Mesothelial cell of epicardium (in vitro differentiated cells): ENCODE measurements at places on chromosomes 12 and 14.

- H3K4me3 ChIP-seq = no peak overlapping the region
- H3K4me1 ChIP-seq = peaks cover 25% of the 10 kb centered on the region
- H3K36me3 ChIP-seq = no peaks in the 10 kb centered on the region
- no peak overlapping the region for H3K27ac ChIP-seq
Observed at GRCh38 chr12:75784591-75784990, 247.0 kb downstream of the PHLDA1 start.

DNA sequence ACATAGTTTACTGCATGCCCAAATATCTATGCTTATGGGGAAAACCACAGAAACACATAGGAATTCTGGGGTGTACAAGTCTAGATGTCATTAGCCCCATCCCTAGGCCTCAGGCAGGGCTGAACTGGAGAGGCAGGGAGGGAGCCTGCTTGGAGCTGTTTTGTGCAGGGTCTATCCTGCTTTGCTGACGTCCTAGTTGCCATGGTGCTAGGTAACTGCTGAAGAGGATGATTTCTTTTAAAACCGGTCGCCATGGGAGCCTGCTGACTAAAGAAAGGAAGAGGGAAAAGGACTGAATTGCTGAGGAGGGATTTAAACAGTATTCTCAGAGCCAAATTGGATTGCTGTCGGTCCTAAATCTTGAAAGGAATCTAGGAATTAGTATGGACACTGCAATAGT, 10.7 kb downstream of the GPR19 start:
- no peak for DNase-seq
- no peak overlapping the region for H3K27ac ChIP-seq
- H3K27me3 ChIP-seq = no peaks in the 10 kb centered on the region
- H3K36me3 ChIP-seq = no peaks in the 10 kb centered on the region
- peaks cover 7% of the 10 kb centered on the region for H3K4me1 ChIP-seq
- H3K4me3 ChIP-seq = no peak overlapping the region

DNA sequence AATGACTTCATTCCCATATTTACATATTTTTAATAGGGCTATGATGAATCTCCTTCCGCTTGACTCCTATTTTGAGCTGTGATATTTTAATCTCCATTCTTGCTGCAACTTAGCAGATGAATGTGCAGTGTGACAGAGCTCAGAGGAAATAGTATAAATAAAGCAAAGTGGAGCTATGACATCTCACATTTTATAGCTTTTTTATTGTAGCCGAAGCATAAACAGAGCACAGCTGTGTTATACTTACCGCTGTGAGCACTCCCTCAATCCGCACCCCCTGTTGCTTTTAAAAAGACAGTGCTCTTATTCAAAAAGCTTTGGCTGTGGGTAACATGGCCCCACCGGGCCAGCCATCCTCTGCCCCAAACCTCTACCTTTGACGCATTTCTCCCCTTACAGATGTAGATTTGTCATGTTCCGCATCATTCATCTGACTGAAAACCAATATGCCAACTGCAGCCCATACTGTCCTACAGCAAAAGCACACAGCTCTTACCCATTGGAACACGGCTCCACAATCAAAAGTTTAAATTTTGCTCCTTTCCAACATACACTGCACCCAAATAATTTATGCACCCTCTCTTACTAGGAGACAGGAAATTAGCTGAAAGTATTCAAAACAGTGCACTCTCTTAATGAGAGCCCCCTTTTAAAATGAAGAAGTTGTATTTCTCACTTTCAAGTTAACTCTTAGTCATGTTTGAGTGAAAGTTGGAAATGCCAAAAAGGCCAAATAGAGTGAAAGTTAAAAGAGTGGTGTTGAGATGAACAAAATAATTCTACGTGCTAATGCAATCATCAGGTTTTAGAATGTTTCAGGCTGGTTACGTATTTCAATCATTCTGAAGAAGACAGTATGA, 429.3 kb upstream of the SOX5 start:
- no peak overlapping the region for H3K27ac ChIP-seq
- peaks cover 3% of the 10 kb centered on the region for H3K36me3 ChIP-seq
- H3K27me3 ChIP-seq = no peaks in the 10 kb centered on the region
- H3K4me1 ChIP-seq = peaks cover 18% of the 10 kb centered on the region
- DNase-seq = no peak
- no peak overlapping the region for H3K4me3 ChIP-seq

- H3K27ac ChIP-seq = peak overlapping the region; percentile 11
- peaks cover 22% of the 10 kb centered on the region for H3K4me1 ChIP-seq
- no peaks in the 10 kb centered on the region for H3K36me3 ChIP-seq
- peak overlapping the region; percentile 81 for H3K4me3 ChIP-seq
- no peak for DNase-seq
Observed at GRCh38 chr14:24093207-24093900, 757 bp upstream of the PCK2 start.

GRCh38 chr14:103056322-103057027, 874 bp downstream of the CDC42BPB start:
- peaks cover 35% of the 10 kb centered on the region for H3K4me1 ChIP-seq
- no peaks in the 10 kb centered on the region for H3K36me3 ChIP-seq
- H3K27me3 ChIP-seq = no peaks in the 10 kb centered on the region
- peak overlapping the region; percentile 84 for H3K4me3 ChIP-seq
